ENCODE measurements at places on chromosomes 13 and 19.

GRCh38 chr19:17794731-17795494 is at the start of gene B3GNT3:
Gene B3GNT3, plus strand, starts transcription at chr19:17795138. Its CDS starts 12,670 bp downstream, at chr19:17807808.
- DNase-seq: no peak

GRCh38 chr19:14475251-14476073 is at the start of gene PTGER1:
Gene PTGER1, minus strand, starts transcription at chr19:14475354. Its CDS starts 1,034 bp downstream, at chr19:14474320.
- DNase-seq: no peak

GRCh38 chr13:55563267-55563666 is 1577.5 kb upstream of the PRR20A start:
- no peak for DNase-seq

- DNase-seq: no peak
These were observed 1.8 kb downstream of the DNMT1 start for GRCh38 chr19:10192922-10193321.

DNA sequence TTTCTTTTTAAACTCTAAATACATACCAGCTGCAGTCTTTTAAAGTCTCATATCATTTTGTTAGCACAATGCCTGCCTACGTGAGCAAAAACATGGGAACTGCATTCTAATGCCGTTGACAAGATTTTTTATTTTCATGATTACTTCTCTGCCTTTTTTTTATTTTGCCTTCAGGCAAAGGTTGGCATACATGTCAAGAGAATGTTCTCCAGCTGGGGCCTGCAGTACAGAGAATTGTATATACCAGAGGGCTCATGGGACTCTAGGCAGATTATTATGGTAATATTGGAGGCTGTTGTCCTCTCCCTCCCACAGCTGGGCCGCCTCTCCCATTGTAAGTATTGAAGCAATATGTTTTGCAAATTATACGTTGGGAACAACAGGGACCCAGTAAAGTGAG is 53.9 kb upstream of the OBI1 start:
- no peak for DNase-seq

DNA sequence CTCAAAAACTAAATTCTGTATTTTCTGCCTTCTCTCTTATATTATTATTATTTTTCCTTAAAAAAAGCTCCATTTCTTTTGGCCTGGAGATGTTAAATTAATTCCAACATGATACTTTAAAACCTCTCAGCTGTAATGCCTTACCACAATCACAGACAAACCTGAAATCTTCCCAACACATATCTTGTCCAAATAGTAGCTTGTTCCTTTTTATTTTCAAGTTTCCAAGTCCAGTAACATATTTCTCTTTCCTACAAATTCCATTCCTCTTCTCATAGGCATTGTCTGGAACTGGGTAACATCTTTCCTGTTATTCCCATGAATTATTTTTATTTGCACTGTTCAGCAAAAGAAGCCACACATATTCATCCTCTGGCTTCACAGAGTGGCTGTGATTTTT is 137.0 kb downstream of the SLITRK6 start:
- DNase-seq: no peak

- no peak for DNase-seq
These were observed 394.2 kb downstream of the FGF9 start for GRCh38 chr13:22064854-22065620.

GRCh38 chr13:28744091-28744536 is 25.3 kb upstream of the SLC46A3 start:
- DNase-seq: no peak

DNA sequence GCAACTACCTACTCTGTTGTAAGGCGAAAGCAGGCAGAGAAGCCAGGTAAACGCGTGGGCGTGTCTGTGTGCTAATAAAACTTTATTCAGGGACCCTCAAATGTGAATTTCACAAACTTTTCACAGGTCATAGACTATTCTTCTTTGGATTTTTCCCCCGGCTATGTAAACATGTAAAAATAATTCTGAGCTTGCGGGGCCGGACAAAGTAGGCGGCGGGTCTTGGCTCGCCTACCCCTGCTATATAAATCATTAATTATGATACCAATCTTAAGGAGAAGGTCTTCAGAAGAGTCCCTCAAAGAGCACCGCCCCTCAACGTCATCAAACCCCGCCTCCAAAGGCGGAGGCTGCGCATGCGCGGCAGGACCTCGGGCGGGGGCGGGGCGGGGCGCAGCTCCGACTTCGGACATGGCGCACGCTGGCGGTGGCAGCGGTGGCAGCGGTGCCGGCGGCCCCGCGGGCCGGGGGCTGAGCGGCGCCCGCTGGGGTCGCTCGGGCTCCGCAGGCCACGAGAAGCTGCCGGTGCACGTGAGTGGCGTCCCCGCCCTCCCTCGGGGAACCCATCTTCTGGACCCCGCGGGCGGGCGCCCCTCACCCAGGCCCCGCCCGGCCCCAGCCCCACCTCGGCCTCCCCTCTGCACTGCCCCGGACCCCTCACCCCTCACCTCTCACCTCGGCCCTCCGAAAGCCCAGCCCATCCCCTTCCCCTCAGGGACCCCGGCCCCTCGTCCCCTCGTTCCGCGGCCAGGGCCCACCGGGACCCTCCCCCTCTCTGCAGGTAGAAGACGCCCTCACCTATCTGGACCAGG is at the start of gene SIN3B:
SIN3B (plus strand) TSS at position 389 of the 812 bp plus-strand sequence; CDS start at position 412, 23 bp downstream.
- peak; percentile 92 for DNase-seq

DNA sequence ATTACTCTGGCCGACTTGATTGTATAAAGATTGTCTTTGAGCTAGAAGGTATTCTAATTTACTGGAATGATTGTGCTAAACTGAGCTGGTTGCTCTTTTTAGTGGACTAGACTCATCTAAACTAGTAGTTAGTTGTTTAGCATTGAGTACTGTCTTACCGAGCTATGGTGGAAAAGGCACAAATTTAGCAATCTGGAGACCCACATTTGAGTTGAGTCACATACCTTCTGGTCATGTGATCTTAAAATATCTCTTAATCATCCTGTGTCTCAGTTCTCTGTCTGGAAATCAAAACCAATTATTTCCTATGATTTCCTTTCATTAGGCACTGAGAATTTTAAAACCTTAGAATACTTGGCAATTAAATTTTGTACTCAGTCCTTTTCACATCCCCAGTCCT is 349.5 kb downstream of the IRS2 start:
- DNase-seq: no peak

GRCh38 chr19:49387936-49388372 is at the start of gene KASH5:
Gene KASH5, plus strand, starts transcription at chr19:49388249. Its CDS starts 2,635 bp downstream, at chr19:49390884.
- DNase-seq: peak; percentile 62

DNA sequence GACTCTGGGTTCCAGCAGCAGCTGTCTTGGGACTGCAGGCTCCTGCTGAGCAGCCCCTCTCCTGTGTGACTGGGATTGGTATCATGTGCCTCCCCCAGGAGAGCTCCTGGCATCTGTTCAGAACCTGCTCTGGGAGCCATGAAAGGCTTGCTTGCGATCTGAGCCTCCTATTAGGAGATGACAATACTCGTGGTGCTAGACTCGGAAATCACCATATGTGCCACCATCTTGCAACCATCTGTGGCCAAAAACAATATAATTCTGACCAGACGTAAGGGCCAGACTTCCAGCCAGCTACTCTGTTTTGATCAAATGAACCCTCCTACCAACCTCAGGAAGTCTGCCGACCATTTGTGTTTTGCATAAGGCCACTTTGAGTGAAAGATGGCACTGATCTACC is 484.7 kb downstream of the IRS2 start:
- DNase-seq: no peak

DNA sequence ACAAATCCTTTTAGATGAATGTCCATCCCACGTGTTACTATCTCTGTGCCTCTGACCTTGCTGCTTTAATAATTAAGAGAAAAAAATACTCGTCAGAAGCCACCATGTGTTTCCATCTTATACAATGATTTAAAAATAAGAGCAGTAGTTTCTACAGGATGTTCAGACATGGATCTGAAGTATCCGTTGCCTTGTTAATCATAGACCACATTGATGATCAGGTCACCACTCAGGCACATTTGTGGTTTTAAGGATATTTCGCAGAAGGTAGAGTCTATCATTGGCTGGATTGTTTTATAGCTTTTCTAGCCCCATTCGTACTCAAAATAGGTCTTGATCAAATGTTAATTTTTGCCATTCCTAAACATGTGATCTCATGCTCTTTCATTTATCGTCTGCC is 710.0 kb upstream of the ARGLU1 start:
- DNase-seq: no peak

- DNase-seq: no peak
These were observed 2.5 kb downstream of the TIMM50 start for GRCh38 chr19:39483141-39483540.

All from GM18507 (cell line).